SW 1271 (cell line): ENCODE measurements at places on chromosomes 7 and 10.

DNA sequence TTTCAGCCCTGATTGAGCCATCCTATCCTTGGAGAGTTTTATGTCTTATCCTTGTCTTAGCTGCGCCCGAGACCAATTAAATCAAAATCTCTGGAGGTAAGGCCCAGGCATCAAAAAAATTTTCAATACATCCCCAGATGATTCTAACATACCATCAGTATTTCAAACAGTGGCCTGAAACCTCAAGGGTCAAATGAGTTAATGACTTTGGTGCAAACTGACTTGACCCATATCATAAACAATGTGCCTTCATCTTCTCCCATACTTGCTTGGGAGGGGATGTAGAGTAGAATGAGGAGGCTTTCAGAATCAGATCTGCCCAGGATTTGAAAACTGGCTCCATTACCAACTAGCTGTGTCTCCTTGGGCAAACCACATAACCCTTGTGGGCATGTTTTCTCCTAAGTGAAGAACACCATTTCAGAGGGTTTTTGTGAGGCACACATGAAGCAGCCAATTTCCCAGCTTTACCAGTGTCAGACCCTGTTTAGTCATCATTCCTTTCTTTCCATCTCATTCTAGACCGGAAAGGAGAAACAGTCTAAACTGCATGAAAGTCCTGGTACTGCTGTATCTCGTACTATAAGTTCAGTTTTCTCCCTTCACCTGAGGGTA lies 35.7 kb upstream of the ATXN7L1 start:
- DNase-seq = no peak

GRCh38 chr10:124059551-124059950 lies 33.8 kb downstream of the CHST15 start:
- DNase-seq = no peak

DNA sequence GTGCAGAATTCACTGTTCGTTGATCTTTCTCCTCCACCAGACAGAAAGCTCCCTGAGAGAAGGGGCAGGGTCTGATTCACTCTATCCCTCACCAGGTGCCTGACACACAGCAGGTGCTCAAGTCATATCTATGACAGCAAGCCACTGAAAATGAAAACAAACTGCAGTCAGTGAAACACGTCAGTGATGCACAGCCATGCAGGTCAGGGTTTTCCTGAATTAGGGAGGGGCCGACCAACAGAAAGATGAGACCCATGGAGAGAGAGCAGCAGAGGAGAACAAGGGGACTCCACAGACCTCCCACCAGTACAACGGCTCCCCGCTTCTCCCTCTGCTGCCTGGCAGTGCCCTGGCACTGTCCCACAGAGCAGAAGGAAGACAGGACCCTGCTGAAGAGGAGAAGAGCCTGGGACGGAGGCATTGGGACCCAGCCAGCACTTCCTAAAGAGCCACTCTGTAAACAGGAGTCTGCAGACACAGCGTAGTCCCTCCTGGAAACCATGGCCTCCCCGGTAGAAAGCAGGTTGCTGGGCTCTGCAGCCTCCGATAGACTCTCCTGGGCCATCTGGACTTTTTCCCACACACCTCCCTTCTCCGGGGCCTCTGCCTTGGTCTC lies 50.3 kb downstream of the FAM53B start:
- no peak for DNase-seq

DNA sequence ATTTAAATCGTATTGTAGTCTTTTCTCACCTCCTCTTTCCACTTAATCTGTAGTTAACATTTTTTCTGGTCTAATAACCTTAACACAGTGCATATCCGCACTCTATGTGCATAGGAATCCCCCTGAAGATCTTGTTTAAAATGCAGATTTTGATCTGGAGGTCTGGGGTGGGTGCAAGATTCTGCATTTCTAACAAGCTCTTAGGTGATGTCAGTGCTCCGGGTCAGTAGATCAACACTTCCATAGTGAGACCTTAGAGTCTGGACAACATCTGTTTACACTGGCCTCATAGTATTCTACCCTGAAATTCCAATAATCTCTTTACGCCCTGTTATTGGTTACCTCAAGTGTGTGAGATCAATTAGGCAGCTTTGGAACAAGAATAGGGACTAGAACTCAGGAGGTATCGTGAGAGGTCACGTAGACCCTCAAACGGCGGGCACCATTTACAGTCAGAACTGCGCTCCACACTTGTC lies 434 bp upstream of the PLEKHA8 start:
- no peak for DNase-seq

GRCh38 chr7:147406521-147407135 lies 1183.9 kb upstream of the C7orf33 start:
- no peak for DNase-seq

- peak; percentile 52 for DNase-seq
These were observed 126.5 kb downstream of the SH2D4B start for GRCh38 chr10:80664071-80664680.

DNA sequence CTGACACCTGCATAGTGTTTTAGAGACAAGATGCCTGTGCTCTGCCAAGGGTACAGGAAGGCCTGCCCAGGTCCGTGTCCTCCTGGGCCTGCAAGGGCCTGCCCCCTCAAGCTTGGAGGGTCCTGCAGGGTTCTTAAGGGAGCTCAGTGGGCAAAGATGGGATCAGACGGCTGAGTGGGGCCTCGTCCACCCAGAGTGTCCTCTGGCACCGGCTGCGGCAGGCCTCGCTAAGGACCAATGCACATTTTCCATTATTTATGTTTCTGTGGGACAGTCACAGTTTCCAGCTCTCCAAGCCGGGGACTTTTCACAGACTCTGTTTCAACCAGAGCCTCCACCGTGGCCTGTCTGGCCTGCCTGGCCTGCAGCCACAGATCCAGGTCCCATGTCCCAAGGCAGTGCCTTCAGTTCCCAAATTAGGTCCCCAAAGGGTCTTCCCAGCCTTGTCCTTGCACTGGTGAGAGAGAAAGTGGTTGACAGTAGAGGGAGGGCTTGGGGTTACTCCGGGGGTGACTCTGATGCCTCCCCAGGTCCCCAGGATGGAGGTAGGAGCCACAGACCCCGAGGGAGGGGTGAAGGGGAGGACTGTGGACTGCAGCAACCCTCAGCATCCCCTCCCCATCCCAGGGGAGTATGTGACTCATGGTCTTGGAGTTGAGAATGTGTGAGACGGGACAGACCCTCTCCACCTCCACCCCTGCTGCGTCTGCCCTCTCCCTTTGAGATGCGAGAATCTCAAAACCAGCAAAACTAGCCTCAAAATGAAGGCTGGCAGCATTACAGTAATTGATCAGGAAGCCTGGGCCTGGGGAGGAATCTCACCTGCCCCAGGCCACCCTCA lies 14.8 kb downstream of the MYL10 start:
- DNase-seq = no peak

DNA sequence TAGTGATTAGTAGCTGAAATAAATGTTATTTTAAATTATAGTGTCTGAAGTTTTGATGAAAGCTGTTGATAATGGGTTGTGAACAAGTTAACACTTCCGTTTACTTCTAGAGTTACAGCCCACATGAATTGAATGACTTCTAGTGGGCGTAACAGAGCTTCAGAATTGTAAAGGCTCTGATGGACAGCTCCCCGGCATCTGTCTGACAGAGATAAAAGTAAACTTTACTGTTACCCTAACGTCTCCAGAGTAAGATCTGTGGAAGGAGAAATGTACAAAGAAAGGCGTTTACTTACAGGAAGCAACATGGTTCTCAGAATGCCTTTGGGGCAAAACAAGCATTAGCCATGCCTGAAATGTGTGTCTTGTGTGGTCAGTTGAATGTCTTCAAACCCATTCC lies 124.4 kb downstream of the ADARB2 start:
- DNase-seq = no peak

DNA sequence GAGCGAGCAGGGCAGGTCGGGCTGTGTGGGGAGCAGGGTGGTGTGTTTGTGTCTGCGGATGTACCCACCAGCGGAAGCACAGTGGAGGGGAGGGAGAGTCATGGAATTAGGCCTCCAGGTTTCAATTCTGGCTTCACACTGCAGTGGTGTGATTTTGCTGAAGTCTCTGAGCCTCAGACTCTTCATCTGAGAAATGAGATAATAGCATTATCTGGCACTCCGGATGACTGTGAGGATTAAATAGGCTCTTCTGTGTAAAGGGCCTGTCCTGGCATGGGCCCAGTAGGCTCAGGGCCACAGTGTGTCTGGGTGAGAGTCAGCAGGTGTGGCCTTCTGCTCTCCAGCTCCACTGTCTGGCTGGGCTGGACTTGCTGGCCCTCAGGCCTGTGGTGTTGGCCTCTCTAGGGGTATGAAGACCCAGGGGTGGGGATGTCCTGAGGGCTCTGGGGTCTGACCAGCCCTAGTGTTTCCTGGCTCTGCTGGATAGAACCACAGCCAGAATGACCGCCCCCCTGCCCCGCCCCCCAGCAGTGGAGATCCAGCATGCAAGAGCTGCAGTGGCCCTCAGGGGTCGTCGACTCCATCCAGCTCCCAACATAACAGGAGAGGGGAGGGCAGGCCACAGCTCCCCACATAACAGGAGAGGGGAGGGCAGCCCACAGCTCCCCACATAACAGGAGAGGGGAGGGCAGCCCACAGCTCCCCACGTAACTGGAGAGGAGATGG lies 178.6 kb downstream of the RPS24 start:
- no peak for DNase-seq

DNA sequence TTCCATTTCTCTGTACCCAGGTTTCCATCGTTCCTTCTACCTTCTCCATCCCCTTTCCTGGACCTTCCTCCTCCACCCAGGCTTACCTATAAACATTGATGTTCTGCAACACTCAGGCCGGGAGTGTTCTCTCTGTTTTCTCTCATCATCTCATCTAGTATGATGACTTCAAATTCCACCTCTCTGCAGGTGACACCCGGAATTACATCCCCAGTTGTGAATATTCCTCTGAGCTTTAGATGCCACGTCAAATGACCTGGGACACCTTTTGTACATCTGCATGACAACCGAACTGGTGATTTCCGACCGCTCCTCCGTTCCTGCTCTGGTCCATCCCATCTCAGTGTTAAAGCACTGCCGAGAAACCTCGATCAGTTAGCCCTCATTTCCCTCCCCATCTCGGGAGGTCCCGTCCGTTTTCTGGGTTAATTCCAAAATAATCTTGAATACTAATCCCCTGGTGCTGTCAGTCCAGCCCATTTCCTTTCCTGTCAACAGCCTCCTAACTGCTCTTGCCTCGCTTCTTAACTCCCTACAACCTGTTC lies 76.7 kb upstream of the SAMD8 start:
- no peak for DNase-seq

GRCh38 chr7:33157781-33158180 lies 28.4 kb downstream of the BBS9 start:
- no peak for DNase-seq

DNA sequence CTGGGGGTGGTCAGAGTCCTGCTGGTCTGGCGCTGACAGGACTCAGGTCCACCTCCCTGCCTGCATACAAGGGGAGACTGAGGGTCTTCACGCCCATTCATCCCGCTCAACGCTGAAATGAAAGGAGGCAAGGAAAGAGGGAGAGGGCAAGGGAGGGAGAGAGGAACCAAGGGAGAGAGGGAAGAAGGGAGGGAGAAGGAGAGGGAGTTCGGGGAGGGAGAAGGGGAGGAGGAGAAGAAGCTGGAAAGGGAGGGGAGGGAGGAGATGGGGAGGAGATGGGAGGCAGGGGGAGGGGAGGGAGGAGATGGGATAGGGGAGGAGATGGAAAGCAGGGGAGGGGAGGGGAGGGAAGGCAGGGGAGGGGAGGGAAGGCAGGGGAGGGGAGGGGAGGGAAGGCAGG lies 69.4 kb upstream of the INPP5A start:
- DNase-seq = no peak

DNA sequence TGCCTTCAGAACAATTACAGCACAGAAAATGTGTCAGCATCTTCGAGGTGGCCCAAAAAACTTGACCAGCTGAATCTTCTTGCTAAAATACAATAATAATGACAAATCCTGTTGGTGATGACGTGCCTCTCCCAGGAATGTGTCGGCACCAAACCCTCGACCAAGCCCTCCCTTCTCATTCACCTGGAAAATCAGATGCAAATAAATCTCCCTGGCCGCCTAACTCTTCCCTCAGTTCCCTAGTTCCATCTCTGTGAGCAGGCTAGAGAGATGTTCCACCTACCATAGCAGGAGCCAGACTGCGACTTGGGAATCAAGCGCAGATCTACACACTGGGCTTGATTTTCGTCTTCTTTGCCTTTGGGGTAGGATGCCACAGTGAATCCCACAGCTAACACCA lies 4.1 kb downstream of the PRSS1 start:
- DNase-seq = no peak

GRCh38 chr10:70060389-70060788 lies 7.7 kb downstream of the MACROH2A2 start:
- no peak for DNase-seq

DNA sequence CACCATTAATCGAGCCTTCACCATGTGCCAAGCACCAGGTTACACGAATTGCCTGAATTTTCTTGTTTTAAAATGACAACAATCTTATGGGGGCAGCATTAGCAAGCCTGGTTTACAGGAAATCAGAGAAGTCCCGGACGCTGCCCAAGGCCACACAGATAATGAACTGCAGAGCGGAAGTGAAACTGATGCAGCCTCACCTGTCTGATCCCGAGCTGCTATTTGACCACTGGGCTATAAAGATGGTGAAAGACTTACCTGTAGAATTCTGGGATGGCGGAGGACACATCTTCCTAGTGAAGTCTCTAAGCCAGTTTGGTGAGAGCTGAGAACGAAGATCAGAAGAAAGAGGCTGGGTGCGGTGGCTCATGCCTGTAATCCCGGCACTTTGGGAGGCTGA lies 21.7 kb upstream of the GALNTL5 start:
- no peak for DNase-seq

DNA sequence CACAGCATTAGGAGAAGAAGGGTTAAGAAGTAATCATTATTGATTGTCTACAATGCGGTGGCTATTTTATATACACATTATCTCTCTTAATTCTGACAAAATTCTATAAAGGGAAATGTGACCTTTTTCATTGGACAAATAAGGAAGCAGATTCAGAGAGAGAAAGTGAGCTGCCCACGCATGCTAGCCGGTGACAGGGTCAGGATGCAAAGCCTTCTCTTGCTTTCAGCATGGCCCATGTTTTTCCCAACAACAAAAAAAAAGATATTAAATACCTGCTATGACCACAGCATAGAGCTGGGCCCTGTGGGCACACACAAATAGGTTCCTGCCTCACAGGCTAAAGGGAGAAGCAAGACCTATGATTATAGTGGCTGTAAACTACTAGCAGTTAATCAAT lies 66.8 kb downstream of the PPP1R3C start:
- DNase-seq = no peak

DNA sequence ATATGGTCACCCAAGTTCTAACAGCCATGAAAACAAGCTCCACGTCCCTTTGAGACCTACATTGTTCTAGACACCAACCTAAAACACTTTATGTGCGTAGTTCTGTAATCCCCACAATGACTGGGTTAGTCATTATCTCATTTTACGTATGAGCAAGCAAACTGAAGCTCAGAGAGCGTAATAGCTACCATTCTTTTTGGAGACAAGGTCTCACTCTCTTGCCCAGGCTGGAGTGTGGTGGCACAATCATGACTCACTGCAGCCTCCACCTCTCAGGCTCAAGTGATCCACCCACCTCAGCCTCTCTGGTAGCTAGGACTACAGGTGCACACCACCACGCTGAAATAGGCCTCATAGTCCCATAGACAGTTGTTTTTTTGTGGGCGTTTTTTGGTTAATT lies 10.5 kb downstream of the DAGLB start:
- no peak for DNase-seq

GRCh38 chr10:77768039-77768438 lies 130.4 kb upstream of the KCNMA1 start:
- no peak for DNase-seq
